Cortex of kidney (tissue), 1 donor: ENCODE measurements at places on chromosomes 1 and 21.

DNA sequence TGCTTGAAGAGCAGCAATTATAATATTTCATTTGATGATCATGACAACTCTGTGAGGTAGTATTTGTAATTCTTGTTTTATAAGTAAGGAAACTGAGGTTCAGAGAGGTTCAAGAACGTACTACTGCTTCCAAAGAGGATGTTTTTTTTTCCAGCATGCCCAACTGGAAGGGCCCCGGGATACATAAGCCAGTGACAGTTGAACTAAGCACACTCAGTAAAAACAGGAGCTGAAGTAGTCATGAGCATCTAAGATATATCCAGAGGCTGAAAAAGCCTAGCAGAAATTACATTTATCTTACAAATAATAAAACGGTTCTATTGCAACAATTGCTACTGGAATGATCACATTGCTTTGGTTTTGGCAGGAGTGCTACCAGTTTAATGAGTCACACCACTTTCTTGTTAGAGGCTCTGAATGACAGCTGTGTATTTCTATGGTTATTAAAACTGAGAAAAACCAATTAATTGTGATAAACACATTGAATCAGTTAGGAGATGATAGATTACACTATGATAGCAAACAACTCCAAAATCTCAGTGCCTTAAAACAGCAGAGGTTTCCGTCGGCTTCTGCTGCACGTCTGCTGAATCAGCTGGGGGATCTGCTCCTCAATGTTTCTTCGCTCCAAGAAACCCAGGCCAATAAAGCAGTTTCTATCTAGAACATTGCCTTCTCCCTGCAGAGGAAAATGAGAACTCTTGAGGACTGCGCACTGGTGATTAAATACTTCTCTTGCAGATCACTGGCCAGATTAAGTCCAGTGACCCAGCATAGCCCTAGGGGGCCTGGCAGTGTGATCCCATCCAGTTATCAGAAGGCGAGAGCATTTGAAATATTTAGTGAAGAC lies 522.7 kb downstream of the PLPP3 start:
- DNase-seq, result no peak

GRCh38 chr1:103516283-103516682 lies 9.2 kb upstream of the RNPC3 start:
- DNase-seq, result no peak

DNA sequence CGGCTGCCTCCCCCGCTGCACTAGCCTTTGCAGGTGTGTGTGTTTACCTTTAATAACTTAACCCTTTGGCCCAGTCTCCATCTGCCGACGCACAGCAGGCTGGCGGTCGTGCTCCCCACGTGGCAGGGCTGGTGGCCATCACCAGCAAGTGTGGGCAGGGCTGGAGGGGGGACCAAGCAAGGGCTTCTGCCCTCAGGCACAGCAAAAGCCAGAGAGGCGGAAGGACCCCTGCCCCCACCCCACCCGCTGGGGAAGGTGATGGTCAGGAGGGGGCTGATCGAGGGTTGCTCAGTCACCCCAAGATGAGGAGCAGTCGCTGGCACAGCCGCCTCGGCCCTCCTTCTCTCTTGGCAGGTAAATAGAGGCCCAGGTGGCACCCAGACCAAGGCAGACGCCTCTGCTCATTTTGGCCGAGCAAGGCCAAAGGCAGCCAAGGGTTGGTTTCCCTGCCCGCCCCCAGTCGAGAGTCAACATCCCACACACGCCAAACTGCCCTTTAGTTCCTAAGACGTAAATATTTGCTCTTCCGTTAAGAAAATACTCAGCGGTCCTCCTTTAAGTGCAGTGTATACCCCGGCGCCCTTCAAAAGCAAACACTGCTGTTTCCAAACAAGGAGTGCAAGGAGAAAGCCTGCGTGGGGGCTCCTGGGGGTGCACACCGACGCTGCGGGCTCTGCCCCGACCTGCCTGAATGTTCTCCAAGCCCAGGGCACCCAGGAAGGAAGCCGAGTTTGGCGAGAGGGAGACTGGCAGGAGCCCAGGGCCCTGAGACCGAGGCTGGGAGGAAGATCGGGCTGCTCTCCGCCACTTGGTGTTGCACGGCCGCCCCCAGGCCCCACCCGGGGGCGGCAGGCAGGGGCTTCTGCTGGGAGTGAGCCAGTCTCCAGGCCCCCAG lies 82.7 kb downstream of the SIK1 start:
- no peak for DNase-seq

DNA sequence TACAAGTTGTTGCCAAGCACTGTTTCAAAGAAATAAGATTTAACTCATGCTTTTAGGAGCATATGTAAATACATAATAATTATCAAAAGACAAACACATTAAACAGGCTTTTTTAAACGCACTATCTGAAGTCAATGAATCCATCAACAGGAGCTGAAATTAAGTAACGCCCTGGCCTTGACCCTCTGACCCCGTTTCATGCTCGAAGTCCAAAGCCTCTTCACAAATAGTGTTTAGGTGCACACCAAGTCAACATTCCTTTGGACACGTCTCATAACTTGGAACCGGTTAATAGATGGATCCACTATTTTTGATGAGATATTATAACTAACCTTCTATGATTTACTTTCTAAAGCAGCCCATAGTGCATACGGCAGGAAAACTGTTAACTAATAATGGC lies 209.3 kb downstream of the GABPA start:
- DNase-seq, result no peak

DNA sequence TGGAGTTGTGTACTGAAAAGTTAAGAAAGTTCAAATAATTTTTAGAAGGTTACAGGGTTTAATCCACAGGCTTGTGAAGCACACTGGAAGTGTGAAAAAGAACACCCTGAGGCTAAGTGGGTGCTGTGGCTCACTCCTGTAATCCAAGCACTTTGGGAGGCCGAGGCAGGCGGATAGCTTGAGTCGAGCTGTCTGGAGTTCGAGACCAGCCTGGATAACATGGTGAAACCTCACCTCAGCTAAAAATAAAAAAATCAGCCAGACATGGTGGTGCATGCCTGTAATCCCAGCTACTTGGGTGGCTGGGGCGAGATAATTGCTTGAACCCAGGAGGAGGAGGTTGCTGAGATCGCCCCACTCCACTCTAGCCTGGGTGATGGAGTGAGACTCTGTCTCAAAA lies 9.8 kb downstream of the TXNIP start:
- no peak for DNase-seq

DNA sequence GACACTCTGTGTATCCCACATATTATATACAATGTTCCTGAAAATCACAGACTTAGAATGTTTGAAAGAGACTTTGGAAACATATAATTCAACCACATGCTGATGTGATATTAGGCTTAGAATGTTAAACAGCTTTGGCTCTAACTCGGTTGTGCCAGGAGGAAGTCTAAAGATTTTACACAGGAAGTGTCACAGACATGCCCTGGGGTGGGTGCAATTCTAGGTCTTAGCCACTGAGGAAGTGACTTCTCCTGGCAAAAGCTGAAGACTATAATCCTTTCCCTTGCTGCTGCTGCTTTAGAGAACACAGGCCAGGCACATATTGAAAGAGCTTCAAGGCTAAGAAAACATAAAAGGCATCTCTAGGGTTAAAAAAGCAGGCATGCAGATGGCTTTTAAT lies 51.0 kb downstream of the RPL5 start:
- DNase-seq, result no peak

GRCh38 chr21:19034560-19034959 lies 631.0 kb upstream of the TMPRSS15 start:
- DNase-seq, result no peak

- DNase-seq, result no peak
Measured at GRCh38 chr1:59672851-59673572, 141.7 kb upstream of the HOOK1 start.

DNA sequence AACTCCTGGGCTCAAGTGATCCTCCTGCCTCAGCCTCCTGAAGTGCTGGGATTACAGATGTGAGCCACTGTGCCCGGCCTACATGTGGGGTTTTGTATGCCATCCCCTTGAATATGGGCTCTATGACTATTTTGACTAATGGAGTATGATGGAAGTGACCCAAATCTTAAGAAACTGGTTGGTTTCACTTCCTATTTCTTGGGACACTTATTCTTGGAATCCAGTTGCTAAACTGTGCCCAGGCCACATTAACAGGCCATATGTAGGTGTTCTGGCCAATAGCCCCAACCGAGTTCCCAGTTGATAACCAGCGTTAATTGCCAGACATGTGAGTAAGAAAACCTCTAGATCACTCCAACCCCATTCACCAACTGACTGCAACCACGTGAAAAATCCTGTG lies 36.3 kb upstream of the CLIC4 start:
- DNase-seq, result no peak

DNA sequence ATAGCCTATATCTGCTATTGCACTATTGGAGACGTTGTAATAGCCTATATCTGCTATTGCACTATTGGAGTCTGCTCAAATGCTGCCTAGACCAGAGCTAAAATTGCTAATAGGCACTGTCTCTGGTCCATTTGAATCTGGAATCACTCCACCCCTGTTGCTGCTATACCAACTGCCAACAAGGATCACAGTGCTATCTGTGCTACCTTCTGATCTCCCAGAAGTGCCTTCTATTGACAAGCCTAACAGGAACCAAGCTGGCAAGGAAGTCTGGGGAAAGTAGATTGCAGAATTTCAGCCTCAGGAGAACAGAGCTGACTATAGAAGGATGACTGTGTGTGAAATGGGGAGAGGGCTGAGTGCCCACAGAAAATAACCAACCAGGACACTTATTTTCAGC lies 15.9 kb downstream of the RWDD3 start:
- DNase-seq, result no peak

GRCh38 chr1:110312188-110313121 lies 26.7 kb upstream of the RBM15 start:
- no peak for DNase-seq

GRCh38 chr1:244041466-244042120 lies 9.5 kb upstream of the ZBTB18 start:
- DNase-seq, result no peak

DNA sequence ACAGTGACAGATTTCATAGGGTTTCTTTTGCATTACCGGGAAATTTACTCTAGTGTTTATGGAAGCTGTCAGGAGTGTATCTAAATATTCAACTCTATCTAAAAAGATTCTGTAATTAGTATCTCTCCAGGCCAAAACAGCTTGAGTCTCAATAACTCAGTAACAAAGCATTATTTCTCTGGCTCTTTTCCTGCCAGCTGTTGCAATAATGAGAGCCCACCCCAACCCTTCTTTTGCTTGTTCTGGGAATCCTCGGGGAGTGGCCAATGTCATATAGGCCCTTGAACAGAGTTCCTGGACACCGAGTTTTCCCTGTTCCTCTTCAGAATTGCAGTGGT lies 120.1 kb upstream of the SGIP1 start:
- no peak for DNase-seq

GRCh38 chr21:16377857-16378256 lies 648.1 kb downstream of the USP25 start:
- no peak for DNase-seq

GRCh38 chr1:60898987-60899386 lies 183.4 kb upstream of the NFIA start:
- no peak for DNase-seq

DNA sequence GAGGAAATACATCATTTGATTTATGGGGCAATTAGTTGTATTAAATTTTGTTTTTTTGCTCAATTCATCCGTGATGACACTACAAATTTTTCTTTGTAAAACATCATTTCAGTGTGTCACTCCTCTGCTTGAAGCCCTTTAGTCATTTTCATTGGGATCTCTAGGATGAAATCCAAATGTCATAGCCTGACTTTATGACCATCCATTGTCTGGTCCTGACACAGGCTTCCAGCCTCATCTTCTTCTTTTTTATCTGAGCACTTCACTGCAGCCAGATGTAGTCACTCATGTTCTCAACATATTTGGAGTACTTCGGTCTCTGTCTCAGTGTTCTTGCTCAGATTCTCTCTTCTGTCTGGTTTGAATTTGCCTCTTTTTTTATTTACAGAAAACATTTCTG lies 173.1 kb downstream of the HMCN1 start:
- no peak for DNase-seq

GRCh38 chr1:60527567-60527966 lies 454.0 kb upstream of the C1orf87 start:
- DNase-seq, result no peak

- DNase-seq, result no peak
Measured at GRCh38 chr1:194698908-194699318, 1512.5 kb upstream of the B3GALT2 start.

DNA sequence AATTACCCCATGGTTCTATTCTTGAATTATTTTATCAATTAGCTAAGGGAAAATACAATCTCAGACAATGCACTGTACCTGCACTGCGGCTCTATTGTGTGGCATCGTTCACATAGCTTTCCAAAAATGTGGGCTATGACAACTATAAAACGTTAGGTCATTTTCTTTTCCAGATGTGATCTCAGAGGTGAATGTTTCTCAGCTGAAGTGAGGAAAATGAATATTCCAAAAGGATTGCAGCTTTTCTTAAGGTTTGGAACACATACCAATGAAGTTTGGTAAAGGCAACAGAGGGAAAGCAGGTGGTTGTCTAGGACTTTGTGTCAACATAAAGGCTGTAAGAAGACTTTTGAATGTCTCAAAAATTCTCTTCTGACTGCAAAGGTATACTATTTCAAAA lies 105.5 kb downstream of the NRIP1 start:
- no peak for DNase-seq

DNA sequence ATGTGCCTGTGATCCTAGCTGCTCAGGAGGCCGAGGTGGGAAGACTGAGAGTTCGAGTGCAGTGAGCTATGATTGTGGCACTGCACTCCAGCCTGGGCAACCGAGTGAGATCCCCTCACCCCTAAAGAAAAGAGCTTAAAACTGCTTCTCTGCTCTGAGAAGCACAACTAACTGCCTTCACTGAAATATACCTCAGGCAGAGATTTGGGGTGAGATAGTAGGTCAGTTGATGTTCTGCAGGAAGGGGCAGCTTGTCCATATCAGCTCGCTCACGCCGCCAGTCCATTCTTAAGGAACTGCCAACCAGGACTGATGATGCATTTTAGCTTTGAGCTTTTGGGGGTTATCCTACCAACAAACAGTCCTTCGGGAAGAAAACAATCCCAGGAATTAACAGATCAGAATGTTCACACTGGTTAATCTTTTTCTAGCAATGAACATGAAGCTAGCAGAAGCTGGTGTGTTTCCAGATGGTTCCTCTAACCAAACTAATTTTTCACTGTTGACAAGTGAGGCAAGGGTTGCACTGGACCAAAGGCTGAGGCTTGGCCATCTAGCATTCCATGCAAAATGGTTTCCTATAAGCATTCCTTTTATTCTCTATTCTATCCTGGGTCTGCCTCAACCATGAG lies 31.6 kb downstream of the LHX4 start:
- DNase-seq, result no peak

DNA sequence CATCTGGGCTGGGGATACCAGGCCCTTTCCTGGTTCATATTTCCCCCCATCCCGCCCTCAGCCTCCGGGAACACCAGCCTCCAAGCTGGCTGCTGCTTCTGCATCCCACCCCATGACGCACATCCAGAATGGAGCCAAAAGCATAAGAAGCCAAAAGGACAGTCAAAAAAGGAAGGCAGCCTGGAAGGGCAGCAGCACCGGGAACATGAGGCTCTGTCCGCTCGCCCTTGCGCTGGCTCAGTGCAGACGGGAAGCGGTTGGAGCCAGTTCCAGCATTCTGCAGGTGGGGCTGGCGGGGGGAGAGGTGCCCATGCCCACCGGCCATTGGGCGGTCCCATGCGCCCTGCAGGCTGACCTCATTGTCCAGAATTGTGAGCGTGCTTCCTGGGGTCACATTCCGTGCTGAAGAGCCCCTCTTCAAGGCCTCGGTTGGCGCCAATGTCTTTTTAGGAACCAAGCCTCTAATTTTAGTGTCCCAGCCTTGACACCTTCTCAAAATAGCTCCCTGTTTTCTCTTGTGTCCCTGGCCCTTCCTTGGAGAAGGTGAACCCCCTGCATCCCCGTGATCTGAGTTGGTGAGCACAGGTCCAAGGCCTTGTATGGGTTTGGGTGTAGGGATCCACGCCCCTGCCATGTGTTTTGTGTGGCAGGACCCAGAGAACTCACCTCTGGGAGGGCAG lies 28.4 kb upstream of the NPPB start:
- no peak for DNase-seq

GRCh38 chr1:11150326-11150725 lies 38.8 kb upstream of the ANGPTL7 start:
- no peak for DNase-seq
